ENCODE measurements at places on chromosomes 12 and 14.
A peak's percentile ranks its signal among the peaks of the same experiment; 100 is the strongest.

GRCh38 chr14:57573173-57573572, 79.5 kb upstream of the CCDC198 start:
- no peak for DNase-seq

DNA sequence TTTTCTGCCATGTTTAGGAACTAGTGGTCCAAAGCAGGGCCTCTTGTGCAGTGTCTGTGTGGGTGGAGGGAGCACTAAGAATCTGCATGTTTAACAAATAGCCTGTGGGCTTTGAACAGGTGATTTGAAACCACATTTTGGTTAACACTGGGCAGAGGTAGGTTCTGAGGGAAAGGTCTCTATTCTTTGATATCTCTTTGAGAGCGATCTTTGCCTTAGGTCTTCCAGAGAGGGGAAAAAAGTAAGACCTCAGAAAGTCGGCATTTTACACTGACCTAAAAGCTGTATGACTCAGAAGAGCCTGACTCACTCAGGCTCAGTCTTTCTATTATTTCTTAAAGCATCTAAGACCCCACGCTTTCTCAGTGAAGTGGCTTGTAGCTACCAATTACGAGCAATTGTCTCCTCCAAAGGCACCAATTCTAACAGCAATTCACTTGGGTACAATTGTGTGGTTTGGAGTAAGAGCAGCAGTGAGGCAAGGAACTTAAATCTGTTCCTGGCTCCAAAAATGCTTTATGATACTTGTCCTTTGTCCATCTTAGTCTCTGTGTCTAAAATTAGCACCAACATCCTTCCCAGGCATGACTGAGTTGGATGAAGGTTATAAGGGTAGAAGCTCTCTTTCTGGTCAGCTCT, 8.8 kb downstream of the EIF2B2 start:
- peak; percentile 48 for DNase-seq

- no peak for DNase-seq
Observed at GRCh38 chr12:102816816-102817434, 100.1 kb downstream of the PAH start.

DNA sequence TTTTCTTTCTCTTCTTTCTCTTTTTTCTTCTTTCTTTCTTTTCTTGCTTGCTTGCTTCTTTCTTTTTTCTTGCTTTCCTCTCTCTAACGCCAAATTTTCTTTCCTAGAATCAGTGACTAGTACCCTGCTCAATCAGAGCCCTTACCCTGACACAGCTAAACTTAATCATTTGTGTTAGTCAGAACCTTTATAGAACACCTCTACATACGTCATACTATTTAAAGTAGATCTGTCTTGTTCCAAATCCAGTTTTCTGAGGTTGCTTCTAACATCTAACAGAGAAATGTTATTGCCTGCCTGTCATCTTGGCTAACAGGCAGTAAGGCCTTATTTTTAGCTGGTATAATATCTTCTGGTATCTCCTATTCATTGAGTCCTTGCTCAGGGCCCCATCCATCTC, 65.5 kb upstream of the MYF6 start:
- no peak for DNase-seq

DNA sequence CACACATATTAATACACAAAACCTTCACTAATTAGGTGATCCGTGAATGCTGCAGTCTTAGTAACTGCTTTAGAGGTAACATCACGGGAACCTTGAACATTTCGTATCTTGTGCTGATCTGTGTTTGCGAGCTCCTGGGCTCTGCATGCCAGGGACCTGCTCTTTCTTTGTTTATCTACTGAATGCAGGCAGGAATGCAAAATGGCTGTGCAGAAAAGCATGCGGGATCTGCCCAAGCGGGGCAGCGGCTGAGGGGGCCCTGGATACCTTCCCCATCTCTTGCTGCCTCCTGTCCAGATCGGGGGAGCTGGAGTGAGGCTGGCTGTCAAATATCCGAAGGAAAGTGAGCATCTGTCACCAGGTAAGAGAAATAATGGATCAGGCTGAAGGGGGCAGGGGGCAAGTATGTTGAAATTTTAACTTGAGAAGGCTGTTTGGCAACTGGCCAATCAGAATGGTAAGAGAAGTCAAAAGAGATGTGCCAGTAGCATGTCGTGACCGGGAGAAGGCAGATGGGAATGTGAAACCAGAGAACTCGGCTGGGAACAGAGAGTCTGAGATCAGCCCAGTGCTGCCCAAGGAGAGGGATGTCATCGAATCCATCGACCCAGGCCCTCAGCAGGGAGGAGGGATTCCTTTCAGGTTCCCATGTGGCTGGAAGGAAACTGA, 191.4 kb downstream of the TTC7B start:
- no peak for DNase-seq

DNA sequence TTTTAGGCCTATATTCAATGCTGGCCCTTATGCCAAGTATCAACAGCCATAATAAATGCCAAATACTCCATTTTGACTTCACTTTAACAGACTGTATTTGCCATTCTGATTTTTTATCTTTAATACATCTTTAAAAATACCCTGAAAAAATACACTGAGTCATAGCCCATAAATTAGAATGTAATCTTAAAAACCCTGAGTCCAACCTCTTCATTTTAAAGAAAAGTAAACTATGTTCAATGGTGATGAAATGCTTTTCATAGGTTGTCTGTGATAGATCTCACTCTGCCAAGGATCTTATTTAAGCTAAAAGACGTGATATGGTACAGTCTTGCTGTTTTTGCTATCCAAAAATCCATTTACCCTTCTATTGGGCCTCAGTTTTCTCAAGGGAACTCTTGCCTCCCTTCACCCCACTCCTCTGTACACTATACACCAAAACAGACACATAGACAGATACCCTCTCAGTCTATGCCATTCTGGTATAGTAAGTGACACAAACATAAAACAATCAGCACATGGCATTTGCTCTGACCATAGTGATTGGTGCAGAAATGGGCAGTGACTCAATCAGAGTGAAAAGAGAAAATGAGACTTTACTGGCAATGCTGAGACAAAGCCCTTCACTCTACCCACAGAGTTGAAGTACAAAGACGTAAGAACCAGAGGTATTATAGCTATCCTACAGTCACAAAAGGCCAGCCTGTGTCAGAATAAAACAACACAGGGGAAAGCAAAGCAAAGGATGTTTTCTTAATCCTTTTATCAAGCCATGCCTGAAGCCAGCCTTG, 49.1 kb downstream of the BTG1 start:
- no peak for DNase-seq

DNA sequence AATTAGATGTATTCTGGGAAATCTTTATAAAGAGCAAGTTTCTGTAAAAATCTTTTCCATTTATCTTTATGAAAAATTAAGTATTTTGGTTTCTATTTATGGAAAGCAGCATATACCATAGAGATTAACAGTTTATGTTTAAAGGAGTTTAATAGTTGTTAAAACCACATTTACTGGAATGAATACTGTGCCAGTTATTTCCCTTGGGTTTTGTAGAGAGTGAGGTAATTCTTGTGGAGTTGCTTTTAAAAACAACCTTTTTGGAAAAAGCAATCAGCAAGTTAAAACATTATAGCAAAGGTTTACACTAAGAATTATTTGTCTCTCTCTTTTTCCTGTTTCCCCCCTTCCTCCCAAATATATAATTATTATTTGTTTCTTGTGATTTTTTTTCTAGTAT, 34.9 kb downstream of the AEBP2 start:
- no peak for DNase-seq

- DNase-seq, result no peak
Observed at GRCh38 chr12:92928421-92928961, 604 bp downstream of the EEA1 start.

GRCh38 chr14:23125011-23125410, 6.0 kb upstream of the CEBPE start:
- no peak for DNase-seq

DNA sequence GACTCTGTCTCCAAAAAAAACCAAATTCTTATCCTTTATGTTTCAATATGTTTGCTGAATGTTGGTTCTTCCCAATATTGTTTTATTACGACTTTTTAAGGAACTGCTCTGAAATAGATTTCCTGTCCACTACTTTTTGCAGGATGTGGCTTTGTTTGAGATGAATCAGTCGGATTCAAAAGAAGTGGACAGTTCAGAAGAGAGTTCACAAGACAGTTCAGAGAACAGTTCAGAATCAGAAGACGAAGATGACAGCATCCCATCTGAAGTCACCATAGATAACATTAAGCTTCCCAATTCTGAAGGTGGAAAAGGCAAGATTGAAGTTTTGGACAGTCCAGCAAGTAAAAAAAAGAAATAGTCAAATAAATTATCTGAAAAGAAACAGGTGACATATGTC, 8.2 kb downstream of the NOPCHAP1 start:
- DNase-seq, result no peak

DNA sequence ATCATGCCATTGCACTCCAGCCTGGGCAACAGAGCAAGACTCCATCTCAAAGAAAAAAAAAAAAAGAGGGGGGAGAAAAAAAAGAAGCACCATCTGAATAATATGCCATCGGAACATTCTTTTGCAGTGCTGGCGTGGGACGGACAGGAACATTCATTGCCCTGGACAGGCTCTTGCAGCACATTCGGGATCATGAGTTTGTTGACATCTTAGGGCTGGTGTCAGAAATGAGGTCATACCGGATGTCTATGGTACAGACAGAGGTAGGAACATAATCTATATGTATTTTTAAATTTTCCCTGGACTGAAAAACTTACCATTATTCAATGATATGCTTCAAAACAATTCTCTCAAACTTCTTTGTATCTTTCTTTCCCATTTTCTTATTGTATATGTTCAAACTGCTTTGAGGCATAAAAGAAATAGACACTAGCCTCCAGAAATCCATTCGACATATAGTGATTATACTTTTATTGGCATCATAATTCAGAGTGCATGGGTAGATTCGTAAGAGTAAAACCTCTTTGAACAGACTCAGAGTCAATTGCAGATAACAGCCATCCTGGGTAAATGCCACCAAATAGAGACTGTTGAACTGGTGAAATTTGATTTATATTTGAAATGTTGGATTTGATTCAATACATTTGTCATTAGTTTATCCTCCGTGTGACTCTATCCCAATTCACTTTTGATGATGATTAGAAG, 199.7 kb downstream of the EPS8 start:
- DNase-seq, result no peak

- DNase-seq, result no peak
Observed at GRCh38 chr12:43914923-43915468, 79.1 kb downstream of the TMEM117 start.

GRCh38 chr14:85040046-85040685, 489.8 kb upstream of the FLRT2 start:
- DNase-seq, result no peak

DNA sequence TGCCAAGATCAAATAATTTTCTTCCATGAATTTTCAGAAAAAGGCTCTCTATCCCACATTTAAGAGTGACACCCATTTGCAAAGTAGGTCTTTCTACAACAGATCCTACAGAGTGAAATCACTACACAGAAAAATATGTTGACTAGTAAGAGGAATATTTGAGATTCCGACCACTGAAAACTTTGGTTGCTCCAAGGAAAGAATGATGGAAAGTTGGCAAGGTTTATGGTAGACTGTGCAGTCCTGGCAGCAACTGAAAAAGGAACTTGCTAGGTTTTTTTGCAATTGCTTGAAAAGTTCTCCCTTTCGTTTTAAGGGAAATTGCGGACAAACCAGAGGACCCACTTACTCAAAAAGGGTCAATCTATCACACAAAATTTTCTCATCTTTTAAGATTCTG, 83.1 kb upstream of the TSPAN8 start:
- no peak for DNase-seq

- DNase-seq, result no peak
Observed at GRCh38 chr12:3624273-3624672, 128.6 kb downstream of the CRACR2A start.

DNA sequence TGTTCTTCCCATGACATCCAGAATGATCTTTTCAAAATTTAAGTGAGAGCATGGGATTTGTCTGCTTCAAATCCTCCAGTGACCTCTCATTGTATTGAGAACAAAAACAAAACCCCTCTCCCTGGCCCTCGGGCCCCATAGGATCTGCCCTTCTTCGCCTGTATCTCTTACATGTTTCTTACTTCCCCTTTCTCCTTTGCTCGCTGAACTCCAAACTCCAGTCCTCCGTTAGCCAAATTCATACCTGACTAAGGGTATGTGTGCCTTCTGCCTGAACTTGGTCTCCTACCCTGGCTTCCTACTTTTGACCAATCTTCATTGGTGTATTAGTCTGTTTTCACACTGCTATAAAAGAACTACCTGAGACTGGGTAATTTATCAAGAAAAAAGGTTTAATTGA, 13.2 kb upstream of the TSPAN11 start:
- DNase-seq, result no peak

- DNase-seq, result no peak
Observed at GRCh38 chr12:49208676-49209075, 19.8 kb upstream of the TUBA1A start.

- peak; percentile 14 for DNase-seq
Observed at GRCh38 chr14:32167907-32168306, 33.9 kb upstream of the RNU6-7 start.

DNA sequence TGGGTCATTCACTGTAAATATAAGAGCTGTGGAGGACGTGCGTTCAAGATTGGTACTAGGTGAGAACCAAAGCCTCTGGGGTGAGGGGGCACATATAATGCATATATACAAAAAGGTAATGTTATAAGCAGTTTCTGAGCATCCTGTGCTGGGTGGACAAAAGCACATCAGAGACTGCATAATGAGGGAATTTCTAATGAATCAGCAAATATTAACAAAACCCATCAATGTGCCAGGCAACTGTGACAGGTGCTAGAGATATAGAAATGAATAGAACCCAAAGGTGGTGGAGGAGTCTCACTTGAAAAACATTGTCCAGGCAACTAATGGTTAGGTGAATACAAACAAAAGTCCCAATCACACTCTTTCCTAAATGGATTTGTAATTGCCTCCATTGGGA, 74.7 kb downstream of the GPR65 start:
- DNase-seq, result no peak

GRCh38 chr12:26441434-26441833, 246.1 kb downstream of the SSPN start:
- DNase-seq, result no peak

- no peak for DNase-seq
Observed at GRCh38 chr14:76292561-76292960, 83.4 kb upstream of the ESRRB start.

- no peak for DNase-seq
Observed at GRCh38 chr12:120007272-120007671, 18.2 kb downstream of the BICDL1 start.

- no peak for DNase-seq
Observed at GRCh38 chr14:75720842-75721498, 59.9 kb downstream of the TTLL5 start.

DNA sequence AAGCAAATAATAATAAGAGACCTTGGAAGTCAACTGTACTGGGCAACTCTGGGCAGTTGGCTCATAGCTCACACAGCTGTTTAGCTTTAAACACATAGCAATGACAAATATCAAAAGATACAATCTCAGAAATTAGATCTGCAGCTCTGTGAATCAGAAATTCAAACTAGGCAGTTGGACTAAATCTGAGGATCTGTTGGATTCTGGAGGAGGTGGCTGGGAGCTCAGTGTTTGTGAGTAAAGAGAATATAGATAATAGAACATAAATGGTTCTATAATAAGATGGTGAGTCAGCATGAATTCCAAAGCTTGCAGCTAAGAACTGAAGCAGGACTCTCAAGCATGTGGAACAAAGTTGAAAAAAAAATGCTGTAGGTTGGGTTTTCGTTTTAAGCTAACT, 1949.4 kb upstream of the SEL1L start:
- DNase-seq, result no peak

Measured in kidney epithelial cell (primary cell).